NCI-H1436 treated with DMSO at 0.1 percent for 48 hours (cell line): ENCODE measurements at places on chromosomes 16 and 17.

DNA sequence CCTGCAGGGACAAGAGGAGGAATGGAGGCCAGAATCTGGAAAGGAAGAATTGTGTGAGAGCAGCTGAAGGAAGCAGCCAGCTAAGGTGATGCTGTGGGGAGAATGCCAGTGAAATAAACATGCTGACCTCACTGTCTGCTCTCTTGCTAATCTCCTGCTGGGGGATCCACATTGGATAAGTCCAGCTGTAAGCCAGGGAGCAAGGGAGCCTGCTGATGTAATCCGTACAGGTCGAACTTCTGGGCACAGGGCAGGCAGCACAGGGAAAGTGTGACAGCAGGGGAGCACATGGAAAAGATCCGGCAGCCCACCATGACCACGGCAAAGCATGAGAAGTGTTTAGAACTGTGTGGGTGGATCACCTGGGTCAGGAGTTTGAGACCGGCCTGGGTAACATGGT, 7.5 kb upstream of the XPO6 start:
- DNase-seq, result no peak

DNA sequence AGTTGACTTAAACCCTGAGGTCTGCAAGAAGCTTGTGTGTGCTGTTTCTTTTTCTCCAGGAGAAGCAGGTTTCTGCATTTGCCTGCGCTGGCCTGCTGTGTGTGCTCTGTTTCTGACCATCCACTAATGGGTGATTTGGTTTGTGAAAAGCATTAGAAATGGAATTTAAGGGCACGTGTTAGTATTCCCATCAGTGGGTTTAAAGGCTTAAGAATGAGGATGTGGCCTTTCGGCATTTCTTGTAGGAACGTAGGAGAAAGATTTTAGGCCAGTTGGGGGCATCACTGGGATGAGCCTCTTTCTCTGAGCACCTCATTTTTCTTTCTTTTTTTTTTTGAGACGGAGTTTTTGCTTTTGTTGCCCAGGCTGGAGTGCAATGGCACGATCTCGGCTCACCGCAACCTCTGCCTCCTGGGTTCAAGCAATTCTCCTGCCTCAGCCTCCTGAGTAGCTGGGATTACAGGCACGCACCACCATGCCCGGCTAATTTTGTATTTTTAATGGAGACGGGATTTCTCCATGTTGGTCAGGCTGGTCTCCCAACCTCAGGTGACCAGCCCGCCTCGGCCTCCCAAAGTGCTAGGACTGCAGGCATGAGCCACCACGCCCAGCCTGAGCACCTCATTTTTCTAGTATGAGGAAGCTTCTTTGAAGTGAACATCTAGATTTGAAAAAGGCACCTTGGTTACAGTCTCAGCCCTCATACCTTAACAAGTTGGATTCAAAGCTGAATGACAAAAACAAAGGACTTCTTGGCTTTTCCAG, 110.3 kb downstream of the BANP start:
- no peak for DNase-seq

- DNase-seq, result no peak
These were observed 58.1 kb downstream of the SOCS3 start for GRCh38 chr17:78301821-78302213.

DNA sequence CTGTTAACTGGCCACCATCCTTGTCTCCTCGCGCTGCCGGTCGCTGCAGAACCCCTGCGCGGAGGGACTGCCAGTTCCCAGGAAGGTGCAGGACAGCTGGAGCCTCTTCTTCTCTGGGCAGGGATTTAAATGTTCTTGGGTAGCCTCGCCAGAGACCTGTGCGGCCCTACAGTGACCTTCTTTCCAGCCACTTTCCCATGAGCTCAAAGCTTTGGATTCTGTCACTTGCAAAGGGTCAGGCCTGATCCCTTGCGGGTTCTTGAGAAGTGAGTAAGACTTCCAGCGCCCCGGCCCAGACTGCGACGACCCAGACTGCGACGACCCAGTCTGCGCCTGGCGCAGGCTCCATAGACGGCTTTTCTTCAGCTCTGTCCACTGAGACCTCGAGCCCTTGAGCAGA, 1.4 kb upstream of the SLFN5 start:
- DNase-seq, result no peak

DNA sequence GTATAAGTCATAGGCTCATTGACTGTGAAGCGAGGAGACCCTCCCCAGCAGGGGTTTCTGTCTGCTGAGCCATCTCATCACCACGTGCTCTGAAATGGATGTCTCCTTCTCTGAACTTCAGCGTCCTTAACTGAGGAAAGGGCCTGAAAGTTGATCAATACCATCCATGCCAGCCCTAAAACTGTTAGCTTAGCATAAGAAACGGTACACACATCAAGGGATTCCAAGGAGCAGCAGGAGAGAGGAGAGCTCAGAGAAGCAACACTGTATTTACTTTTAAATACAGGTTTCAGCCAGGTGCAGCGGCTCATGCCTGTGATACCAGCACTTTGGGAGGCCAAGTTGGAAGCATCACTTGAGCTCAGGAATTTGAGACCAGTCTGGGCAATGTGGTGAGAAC, 248.9 kb upstream of the TNRC6C start:
- no peak for DNase-seq

- DNase-seq, result no peak
These were observed 5.2 kb upstream of the RAB26 start for GRCh38 chr16:2142942-2143877.

DNA sequence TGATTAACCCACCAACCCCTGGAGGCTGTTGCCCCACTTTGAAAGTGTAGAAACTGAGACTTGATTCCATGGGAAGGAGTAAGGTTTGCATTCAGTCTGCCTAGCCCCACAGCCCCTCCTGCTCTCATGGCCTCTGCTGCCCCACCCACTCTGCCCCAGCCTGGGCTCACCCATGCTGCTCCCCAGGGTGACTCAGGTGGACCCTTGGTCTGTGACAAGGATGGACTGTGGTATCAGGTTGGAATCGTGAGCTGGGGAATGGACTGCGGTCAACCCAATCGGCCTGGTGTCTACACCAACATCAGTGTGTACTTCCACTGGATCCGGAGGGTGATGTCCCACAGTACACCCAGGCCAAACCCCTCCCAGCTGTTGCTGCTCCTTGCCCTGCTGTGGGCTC, 6.5 kb downstream of the PRSS41 start:
- no peak for DNase-seq

GRCh38 chr16:4958510-4959438, 644 bp downstream of the SEC14L5 start:
- DNase-seq, result no peak

- DNase-seq, result no peak
These were observed 4.8 kb upstream of the ATXN7L3 start for GRCh38 chr17:44204441-44204882.

DNA sequence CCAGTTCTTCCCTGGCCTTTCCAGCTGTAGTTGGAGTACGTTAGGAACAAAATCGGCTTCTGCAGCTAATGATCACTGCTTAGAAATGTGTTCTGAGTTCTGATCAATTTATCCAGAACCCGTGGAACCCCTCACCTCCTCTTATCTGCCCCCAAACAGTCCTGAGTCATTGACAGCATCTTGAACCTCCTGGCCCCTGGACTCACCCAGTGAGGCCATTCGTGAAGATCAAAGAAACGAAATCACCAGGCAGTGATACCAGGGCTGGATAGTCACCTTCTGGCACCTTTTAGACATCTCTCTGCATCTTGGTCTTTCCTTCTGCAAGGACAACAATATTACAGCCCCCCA, 17.0 kb upstream of the EXOC7 start:
- no peak for DNase-seq

GRCh38 chr16:3182608-3183444, 5.2 kb upstream of the OR1F1 start:
- no peak for DNase-seq

GRCh38 chr17:30395398-30396022, 16.8 kb downstream of the CPD start:
- DNase-seq, result no peak

DNA sequence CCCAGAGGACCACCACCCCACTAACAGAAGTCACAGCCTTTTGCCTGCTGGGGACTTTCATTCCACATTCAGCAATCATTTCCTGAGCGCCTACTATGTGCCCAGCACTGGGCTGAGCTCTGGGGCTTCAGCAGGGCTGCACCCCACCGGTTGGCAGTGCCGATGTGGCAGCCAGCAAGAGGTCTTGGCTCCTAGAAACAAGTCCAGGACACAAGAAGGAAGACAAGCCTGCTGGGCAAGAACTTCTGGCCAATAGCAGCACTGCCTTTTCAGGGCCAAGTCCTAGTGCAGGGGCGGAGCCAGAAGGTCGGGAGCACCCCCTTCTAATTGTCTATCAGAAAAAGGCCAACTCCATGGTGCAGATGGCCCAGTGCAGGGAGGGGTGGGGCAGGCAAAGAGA, 13.0 kb upstream of the HOXB9 start:
- no peak for DNase-seq

DNA sequence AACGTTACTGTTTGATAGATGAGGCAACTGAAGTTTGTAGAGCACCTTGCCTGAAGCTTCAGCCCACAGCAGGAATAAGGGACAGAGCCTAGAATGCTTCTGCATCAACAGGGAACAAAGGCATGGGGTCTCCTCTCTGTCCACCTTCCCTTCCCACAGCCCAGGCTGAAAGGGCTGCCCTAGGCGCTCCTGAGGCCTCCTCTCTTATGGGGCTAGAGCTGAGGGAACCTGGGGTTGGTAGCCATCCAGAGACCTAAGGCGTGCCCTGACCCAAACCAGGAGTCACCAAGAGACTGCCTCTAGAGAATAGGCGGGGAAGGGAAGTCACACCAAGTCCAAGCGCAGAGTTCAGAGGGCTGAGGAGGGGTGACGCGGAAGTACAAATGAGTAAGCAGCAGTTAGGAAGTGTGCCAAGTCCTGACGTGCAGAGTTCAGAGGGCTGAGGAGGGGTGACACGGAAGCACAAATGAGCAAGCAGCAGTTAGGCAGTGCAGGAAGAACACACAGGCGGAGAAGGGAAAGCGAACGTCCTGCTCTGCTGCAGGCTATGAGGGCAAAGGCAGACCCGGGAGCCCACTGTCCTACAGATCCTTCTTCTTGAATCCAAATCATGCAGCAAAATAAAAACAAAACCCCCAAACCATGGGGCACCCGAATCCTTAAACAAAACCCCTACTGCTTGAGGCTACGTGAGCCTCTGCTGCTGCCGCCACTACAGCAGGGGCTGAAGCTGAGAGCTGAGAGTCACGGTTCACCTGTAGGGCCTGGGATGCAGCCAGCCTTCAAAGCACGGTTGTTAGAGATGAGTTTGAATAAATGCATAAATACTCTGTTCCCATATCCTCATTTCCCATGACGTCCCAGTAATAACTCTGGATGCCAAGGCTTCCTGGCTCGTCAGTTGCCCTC, 2.7 kb upstream of the SPG7 start:
- no peak for DNase-seq

DNA sequence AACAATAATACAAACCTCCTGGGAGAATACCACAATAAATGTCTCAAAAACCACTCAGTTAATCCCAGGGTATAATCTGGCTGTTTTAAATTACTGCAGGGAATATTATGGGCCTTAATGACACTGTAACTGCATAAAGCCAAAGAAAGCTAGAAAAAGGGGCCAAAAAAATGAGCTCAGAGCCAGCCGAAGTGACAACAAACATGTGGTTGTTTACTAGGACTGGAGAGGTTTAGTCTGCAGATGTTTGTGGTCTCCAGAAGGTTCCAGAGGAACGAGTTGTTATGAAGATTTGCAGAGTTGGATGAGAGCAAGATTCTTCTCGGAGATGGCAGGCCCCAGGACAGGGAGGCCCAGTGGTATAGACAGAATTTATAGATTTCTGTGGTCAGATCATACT, 97.1 kb upstream of the AKTIP start:
- DNase-seq, result no peak

DNA sequence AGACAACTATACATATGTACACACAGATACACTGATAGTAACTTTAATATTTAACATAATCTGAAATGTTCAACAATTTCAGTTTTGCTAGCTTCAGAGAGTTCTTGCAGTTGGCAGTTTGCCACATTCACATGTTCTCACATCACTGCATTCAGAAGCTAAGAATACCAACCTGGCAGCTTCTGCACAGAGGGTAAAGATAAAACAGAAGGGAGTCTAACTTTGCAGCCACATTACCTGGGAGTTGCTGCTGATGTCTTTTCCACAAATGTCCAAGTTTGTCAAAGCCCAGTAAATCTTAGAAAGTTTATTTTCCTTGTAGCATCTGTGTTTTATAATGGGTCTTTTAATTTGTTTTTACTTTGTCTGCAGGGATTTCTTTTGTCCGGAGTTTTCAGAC, 332.0 kb downstream of the BCAS3 start:
- DNase-seq, result no peak

- DNase-seq, result no peak
These were observed at the start of gene CENPX for GRCh38 chr17:82022310-82022980. Gene CENPX (minus strand): TSS chr17:82022878. CDS start chr17:82022861, 17 bp downstream.

DNA sequence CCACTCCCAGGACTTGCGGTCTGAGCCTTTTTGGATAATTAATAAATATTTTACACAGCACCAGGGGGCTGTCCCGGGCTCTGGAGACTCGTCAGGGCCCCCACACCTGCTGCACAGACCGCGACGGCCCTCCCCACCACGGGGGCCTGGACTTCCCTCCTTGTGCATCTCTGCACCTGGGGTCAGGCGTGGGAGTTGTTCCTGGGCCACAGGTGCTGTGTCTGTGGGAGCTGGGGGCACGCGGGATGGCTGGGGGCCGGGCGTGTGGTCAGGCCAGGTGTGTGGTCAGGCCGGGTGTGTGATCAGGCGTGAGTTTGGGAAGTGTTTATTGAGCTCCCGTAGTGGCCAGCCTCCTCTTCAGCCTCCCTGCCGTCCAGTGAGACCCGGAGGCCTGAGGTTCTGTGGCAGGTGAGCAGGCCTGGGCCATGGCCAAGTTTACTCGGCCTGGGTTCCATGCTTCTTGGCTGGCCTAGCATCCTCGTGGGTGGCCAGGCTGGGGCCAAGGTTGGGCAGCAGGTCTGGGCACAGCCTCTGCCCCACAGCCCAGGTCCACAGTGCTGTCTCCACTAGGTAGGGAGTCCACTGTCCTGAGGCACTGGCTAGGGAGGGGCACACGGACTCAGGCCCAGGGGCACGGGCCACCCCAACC, 1.9 kb upstream of the STUB1 start:
- no peak for DNase-seq

GRCh38 chr17:80895366-80895765, 96.3 kb upstream of the CHMP6 start:
- no peak for DNase-seq

DNA sequence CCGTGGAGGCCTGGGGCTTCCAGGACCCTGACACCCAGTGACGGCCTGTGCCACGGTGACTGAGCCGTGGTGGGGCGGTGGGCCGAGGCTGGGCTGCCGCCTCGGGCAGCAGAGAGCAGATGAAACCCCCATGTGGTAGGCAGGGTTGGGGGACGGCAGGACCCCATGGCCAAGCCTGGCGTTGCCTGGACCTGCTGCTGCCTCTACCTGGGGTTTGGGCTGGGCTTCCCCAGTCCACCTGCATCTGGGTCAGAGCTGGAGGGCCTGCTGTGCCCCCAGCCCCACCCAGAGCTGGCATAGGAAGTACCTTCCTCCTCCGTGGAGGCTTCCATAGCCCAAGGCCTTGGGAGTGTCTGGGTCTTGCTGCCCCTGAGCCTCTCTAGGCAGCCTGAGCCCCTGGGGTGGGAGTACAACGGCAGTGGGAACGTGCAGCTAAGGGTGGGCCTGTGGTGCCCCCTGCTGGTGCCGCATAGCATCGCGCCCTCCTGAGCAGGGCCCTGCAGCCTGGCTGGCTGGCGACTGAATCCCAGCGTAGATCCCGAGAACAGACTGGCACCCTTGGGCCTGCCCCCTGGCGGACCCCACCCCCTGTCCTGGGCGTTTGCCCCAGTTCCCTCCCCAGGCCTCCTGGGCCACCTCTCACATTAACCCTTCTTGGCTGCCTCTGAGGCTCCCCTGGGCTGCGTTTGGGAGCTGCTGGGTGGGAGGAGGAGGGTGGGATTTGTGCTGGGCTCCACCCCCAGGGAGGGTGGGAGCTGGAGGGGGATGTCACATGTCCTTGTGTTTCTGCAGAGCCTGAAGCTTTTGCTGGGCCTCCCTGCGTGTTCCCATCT, 12.6 kb upstream of the ATP6V0C start:
- DNase-seq, result no peak

GRCh38 chr17:32241640-32242039, 24.0 kb upstream of the RHBDL3 start:
- DNase-seq, result no peak
